GM12878 (cell line): ENCODE measurements at places on chromosomes 13 and 19. TPM values are rescaled to one million over a fixed set of nuclear protein-coding genes. Genes with fewer than 3 reads are reported as not detected.

The TMPRSS9 gene
- not detected in 2 replicates for total RNA-seq

DNA sequence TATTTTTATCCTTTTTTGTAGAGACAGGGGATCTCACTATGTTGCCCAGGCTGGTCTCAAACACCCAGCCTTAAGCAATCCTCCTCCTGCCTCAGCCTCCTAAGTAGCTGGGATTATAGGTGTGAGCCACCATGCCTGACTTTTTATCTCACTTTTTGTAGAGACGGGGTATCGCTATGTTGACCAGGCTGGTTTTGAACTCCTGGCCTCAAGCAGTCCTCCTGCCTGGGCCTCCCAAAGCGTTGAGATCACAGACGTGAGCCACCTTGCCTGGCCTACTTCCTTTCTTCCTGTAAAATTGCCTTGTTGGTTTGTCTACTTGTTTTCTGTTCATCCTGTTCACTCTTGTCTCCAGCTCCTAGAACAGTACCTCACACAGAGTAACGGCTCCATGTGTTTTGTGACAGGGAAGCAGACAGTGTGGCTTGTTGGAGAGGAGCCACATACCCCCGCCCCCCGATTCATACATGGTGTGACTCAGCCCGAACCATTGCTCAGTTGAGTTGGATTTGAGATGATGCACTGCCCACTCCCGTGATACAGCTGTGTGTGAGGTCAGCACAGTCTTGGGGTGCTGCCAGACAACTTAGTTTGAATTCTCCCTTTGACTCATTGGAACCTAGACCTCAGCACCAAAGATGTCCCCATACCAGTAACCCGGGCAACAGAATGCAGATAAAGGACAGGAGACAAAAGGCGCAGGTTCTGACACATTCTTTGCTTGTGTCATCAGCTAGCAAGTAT lies 34.2 kb downstream of the GPR42 start:
- peak; percentile 95 for DNase-seq

GRCh38 chr13:94658926-94659597 lies 53.3 kb downstream of the SOX21 start:
- no peak for DNase-seq

The SDHAF1 gene
- 30.9 and 32.7 TPM in 2 replicates for total RNA-seq

GRCh38 chr19:40687525-40688016 lies 2.9 kb downstream of the NUMBL start:
- DNase-seq = peak; percentile 23

DNA sequence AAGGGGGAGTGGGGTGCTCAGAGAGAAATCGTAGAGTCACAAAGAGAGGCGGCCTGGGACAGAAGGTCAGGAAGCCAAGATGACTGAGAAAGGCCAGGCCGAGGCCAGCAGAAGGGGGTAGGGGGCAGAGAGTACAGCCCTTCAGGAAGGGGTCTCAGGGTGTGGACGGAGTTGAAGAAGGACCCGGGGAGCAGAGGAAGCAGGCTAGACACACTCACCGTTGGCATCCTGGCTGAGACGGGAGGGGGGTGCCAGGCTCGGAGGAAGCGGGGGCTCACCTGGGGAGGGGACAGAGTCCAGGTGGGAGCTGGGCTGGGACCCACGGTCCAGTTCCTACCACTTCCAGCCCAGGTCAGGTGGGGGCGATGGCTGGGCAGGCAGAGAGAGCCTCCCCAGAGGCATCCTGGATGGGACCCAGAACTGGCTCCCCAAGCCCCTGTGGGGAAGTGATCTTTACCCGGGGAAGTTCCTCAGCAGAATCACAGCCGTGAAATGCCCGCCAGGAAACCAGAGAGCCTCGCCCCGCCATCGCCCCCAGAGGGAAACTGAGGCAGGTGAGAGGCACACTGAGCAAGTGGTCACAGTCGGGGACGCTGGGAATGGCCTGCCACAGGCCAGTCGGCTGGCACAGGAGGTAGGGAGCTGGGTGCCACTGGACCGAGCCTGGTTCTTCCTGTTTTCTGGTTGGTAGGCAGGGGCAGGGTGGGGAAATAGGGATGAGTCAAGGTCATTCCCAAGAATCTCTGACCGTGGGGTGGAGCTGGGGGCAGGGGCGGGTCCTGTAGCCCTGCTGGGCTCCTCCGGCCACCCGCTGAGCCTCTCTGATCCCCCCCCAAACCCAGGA lies 1.4 kb downstream of the MATK start:
- no peak for DNase-seq

DNA sequence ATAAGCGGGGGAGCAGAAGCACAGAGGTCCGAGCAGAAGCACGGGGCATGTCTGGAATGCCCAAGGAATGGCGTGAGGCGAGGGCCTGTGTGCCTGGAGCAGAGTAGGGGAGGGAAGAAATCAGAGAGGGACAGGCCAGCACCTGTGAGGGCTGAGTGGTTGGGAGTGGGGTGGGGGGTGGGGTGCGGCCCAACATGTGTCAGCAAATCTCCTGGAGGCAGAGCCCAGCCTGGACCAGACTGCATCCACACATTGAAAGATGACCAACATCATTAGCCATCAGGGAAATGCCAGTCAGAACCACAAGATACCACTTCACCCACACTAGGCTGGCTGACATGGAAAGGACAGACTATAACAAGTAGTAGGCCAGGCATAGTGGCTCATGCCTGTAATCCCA lies 11.2 kb downstream of the CLASRP start:
- no peak for DNase-seq

- DNase-seq = no peak
Observed at GRCh38 chr13:71067165-71067815, 799.7 kb downstream of the DACH1 start.

The MISP gene
- total RNA-seq = 0.05 TPM in 1 of 2 replicates, not detected in the other

DNA sequence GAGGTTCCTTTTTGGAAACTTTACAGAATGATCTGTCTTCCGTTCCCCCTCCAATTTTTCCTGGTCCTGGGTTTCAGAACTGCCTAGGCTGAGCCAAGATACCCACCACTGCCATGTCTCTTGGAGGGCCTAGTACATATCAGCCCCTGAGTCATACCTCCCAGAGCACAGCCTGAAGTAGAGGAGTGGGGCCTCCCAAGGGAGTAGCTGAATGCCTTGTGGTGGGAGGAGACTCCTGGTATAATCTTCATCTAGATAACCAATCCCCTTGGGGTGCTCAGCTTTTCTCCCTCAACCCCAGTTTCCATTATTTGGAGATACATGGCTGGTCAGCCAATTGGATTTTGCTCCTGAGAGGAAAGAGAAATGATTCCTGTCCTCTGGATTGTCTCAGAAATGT lies 30.3 kb downstream of the ZNF763 start:
- no peak for DNase-seq

- DNase-seq = no peak
Observed at GRCh38 chr13:110062077-110062776, 244.7 kb downstream of the COL4A1 start.

- no peak for DNase-seq
Observed at GRCh38 chr13:112592647-112593046, 4.7 kb upstream of the TUBGCP3 start.

- DNase-seq = no peak
Observed at GRCh38 chr19:47512183-47512947, 2.5 kb downstream of the NAPA start.

The TMEM205 gene
- total RNA-seq = 67.5 and 75.2 TPM in 2 replicates

DNA sequence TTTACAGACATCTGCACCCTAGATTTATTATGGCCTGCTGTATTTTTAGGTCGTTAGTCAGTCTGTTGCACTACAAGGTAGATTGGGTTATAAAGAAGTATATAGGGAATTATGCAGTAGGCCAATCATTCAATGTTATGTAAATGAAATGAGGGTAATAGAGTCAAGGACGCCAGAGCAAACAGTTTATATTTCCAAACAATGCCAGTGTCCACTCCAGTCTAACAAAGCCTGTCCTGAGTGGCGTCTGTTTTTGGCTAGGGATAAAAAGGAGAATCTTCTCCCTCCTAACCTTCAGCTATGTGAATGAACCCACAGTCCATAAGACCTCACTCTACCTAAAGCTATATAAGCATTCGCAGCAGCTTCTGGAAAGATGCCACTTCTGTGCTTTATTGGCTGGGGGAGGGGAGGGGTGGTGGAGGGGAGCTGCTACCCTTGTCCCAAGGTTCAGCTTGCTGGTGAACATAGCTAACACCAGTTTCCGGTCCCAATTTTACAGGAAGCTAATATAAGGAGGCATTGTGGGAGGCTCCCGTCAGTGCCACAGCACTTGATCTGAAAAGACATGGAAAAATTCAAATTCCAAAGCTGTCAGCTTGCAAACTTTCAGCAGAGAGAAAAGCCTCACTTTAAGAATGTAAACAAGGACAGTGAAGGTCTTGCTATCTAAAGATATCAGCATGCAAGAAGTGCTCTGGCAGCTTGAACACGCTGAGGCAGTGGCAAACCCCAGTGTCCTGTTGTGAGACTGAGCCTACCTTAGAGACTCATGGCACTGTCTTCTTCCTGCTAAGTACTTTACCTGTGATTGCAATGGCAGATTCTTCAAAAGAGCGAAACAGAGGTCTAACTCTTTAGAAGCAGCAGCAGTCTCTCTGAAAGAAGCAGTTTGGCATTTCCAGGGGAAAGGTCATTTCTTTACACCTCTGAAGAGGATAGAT lies 369.9 kb downstream of the PCDH9 start:
- no peak for DNase-seq

- DNase-seq = no peak
Observed at GRCh38 chr13:98892821-98893220, 85.0 kb downstream of the DOCK9 start.
